Right ventricle myocardium superior (tissue), 1 donor: ENCODE measurements at places on chromosomes 2 and 18. TPM values are rescaled to one million over a fixed set of nuclear protein-coding genes. Genes with fewer than 3 reads are reported as not detected.
A peak's percentile ranks its signal among the peaks of the same experiment; 100 is the strongest.

- no peak for DNase-seq
Measured at GRCh38 chr18:70826571-70826970, 537.7 kb downstream of the SOCS6 start.

- no peak for DNase-seq
Measured at GRCh38 chr2:38702413-38702812, 36.5 kb downstream of the GALM start.

DNA sequence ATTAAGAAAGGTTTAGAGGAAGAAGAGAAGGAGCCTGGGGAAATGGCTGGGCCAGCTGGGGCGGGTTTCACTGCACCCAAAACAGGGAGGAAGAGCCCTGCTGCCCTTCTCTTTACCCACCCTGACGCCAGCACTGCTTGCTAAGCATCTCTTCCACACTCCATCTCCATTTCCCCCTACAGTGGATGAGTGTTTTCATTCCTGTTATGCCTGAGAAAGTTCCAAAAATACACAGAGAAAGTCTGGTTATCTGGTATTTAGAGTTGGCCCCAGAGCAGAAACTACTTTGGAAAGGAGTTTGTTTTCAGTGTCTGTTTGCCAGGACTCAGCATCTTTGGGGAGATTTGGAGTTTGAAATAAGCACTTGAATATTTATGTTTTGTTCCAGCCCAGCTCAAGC, 451.0 kb downstream of the SLC4A3 start:
- DNase-seq: no peak

- DNase-seq: no peak
Measured at GRCh38 chr18:47718646-47719045, 211.8 kb downstream of the SMAD2 start.

- no peak for DNase-seq
Measured at GRCh38 chr2:174174741-174175140, 73.6 kb downstream of the OLA1 start.

- DNase-seq: no peak
Measured at GRCh38 chr2:78778756-78779510, 246.6 kb upstream of the REG3G start.

DNA sequence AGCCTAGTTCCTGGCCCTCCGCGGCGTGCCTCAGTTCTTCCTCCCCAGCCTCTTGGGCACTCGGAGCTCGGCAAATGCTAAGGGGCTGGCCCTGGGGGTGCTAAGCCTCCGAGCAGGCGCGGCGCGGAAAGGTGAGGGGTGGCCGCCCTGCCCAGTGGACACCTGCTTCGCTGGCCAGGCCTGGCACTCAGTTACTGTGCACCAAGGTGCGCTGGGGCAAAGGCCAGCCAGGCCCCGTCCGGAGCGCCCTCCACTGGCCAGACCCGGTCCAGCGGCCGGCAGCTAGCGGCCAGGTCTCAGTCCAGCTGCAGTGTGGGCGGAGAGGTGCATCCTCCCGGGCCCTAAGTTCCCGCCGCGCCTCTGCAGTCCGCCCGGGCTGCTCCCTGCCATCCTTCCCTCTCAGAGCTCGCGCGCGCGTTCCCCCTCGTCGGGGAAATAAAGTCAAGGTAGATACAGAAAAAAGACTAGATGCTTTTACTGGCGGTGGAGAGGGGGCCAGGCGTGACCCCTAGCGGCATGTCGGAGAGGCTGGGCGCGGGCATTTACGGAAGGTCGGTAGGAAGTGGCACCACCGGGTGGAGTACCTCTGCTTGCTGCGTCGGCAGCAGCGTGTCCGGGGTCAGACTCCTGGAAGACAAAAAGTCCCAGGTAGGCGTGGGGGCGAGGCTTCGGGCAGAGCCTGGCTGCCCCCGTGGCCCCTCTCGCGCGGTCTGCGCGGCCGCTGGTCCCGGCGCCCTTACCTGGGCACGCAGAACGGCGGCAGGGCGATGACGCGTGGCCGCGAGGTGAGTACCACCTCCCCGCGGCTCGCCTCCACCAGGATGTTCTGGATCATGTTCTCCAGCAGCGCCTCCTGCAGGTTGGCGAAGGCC, 9.4 kb upstream of the CRYBA2 start:
- DNase-seq: no peak

DNA sequence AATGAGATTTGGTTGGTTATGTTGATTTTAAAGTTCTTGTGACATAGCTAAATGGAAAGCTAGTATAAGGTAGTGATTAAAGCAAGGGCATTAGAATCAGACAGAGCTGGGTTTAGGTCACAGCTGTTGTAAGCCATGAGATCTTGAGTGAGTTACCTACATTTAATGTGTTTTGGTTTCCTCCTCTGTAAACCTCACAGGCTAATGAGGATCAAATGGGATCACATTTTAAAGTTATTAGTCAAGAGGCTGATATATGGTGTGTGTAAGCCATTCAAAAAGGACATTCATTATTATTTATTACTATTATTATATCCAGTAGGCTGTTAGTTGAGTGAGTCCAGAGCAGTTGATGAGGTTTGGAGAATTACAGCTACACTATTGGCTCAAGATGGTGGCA, 416.2 kb downstream of the IRS1 start:
- DNase-seq: no peak

DNA sequence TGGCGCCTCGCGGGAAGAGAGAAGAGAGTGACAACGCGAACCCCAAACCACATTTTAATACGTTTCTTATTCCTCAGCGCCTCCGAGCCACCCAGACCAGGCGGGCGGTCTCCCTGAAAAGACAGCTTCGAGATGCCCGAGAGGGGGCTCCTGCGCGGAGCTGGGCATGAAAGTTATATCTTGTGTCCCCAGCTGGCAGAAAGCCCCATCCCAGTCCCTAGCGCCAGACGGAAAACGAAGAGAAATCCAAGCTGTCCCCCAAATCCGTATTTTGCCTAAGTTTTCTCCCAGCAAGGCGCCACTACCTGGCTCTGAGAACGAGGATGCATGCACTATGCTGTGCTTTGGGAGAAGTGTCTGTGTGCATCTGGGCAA, 797 bp downstream of the NXPH2 start:
- peak; percentile 27 for DNase-seq

Gene PCARE
- total RNA-seq: 0.67 TPM

GRCh38 chr2:146874260-146874658, 970.6 kb upstream of the ACVR2A start:
- peak; percentile 32 for DNase-seq

DNA sequence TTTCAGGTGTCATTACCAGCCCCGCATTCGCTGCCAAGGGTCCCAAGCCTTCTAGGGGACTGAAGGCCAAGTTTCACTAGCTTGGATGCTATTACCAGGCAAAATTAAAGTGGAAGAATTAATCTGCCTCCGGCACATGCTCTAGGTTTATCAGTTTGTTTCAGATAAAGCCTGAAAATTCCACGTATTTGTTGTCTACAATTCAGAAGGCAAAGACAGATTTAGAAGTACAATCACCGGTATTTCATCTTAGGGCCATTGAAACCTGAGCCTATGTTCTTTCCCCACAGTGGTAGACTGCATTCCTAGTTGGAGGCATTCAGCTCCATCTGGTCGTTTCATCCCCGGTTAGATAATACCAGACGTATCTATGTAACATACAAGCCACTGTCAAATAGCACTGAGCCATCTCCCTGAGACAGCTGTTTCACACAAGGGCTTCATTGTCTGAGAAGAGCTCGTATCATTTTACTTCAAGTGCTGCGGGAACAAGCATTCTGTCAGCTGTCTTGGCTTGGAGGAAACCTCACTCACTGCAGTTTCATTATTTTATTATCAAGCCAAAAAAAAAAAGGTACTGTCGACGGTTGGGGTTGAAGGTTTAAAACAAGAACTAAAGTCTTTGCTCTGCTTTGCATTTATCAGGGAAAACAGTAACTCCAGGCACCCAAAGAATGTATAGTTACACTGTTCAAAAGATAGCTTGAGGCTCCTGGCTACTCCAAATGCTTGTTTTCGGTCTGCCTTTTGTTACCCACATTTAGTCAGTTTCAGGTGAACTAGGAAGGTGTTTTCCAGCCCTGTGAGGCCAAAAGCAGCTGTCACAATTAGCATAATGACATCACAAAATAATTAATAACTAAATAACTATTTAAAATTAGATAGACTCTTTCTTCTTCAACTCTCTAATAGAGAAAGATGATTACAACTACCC, 76.7 kb downstream of the TGIF1 start:
- DNase-seq: no peak

- no peak for DNase-seq
Measured at GRCh38 chr2:32652555-32653209, 24.8 kb downstream of the TTC27 start.

- no peak for DNase-seq
Measured at GRCh38 chr2:34486965-34487364, 887.9 kb upstream of the FAM98A start.

Gene LRRC30
- total RNA-seq: not detected

DNA sequence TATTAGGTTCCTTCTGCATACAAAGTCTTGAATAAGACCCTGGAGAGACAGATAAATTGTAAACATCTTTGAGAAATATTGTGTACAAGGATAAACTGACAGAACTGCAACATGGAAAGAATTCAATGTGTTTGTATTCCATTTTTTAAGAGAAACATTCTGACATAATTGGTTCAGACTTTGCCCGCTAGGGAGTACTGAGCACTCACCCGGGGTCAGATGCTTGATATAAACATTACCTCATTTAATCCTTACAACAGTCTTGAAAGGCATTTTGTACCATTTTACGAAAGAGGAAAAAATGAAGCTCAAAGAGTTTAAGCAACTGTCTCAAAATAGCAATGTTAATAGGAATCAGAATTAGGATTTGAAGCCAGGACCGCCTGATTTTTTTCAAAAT, 416.7 kb upstream of the CRIM1 start:
- no peak for DNase-seq

- no peak for DNase-seq
Measured at GRCh38 chr2:179768765-179769164, 92.6 kb downstream of the ZNF385B start.

Gene GALNT5
- total RNA-seq: 0.16 TPM
